ENCODE measurements at places on chromosomes 11 and 22.

DNA sequence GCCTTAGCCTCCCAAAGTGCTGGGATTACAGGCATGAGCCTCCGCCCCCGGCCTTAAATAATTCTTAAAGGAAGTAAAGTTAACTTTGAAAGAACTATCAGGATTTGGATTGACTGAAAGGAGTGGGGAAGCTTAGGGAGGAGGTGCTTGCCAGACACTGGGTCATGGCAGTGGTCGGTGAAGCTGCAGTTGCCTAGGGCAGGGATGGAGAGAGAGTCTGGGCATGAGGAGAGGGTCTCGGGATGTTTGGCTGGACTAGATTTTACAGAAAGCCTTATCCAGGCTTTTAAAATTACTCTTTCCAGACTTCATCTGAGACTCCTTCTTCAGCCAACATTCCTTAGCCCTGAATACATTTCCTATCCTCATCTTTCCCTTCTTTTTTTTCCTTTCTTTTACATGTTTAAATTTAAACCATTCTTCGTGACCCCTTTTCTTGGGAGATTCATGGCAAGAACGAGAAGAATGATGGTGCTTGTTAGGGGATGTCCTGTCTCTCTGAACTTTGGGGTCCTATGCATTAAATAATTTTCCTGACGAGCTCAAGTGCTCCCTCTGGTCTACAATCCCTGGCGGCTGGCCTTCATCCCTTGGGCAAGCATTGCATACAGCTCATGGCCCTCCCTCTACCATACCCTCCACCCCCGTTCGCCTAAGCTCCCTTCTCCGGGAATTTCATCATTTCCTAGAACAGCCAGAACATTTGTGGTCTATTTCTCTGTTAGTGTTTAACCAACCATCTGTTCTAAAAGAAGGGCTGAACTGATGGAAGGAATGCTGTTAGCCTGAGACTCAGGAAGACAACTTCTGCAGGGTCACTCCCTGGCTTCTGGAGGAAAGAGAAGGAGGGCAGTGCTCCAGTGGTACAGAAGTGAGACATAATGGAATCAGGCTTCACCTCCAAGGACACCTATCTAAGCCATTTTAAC lies at the start of gene NNMT:
TSS of gene NNMT (plus strand) at position 724 of the 929 bp plus-strand sequence. CDS start at position 882, 158 bp downstream.
- no peak for DNase-seq

- DNase-seq, result no peak
Measured at GRCh38 chr11:1988667-1989317, 8.8 kb downstream of the H19 start.

DNA sequence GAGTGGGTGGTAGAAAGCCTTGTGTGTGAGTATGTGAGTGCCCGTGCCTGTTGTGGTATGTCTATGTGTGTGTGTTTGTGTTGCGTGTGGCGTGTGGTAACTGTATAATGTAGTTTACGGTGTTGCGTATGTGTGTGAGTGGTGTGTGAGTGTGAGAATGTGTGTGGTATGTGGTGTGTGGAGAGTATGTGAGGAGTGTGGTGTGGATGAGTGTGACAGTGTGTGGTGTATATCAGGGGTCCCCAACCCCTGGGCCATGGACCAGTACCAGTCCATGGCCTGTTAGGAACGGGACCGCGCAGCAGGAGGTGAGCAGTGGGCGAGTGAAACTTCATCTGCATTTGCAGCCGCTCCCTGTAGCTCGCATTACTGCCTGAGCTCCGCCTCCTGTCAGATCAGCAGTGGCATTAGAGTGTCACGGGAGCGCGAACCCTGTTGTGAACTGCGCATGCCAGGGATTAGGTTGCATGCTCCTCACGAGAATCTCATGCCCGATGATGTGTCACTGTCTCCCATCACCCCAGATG lies 5.7 kb downstream of the UPK3A start:
- DNase-seq, result no peak

GRCh38 chr22:23176645-23177027 lies 3.7 kb upstream of the BCR start:
- no peak for DNase-seq

GRCh38 chr11:61333550-61334433 lies 764 bp downstream of the TKFC start:
- DNase-seq, result no peak

GRCh38 chr22:30327864-30328345 lies 1.2 kb upstream of the TBC1D10A start:
- DNase-seq, result no peak

DNA sequence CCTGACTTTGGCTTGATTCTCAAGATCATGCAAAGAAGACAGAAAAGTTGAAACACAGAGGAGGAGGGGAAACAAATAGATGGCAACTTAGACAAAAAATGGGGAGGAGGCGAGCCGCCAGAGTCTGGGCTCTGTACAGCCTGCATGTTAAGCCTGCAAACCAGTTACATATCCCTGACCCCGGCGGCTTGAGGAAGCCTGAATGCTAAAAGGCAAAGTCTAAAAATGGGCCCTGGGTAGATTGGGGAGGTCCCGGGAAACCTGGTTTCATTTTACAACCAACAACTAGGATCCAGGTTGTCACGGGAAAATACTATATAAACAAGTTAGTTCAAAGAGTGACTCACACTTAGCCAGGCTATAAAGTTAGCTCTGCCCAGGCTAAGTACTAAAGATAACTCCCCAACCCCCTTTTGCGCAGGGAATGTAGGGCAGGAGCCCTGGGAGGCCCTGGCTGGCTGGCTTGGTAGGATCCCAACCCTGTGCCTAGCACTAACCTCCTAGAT lies 18.8 kb upstream of the ZBTB16 start:
- DNase-seq, result no peak

- no peak for DNase-seq
Measured at GRCh38 chr11:118106789-118107335, 20.1 kb upstream of the SMIM35 start.

DNA sequence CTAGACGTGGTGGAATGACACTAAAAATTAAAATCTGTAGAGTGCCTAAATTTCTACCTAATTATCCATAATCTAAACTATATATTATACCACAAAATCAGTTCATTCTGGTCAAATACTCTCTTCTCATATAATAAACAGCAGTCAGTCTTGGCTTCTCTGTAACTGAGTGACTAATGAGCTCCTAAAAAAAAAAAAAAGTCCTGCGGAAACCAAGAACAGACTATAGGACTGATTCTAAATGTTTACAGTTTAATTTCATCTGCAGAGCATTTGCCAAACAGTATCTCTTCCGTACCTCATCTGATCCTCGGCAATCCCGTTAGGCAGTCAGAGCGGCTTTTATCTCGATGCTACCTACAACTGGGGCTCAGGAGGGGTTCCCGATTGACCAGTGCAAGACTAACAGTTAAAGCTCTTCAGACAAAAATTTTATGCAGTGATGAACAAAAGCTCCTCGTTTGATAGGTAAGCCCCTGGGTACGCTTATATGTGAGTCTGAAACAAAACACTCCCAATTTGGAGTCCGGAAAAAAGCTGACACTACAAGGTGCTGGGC lies 686 bp downstream of the KIF18A start:
- DNase-seq, result no peak

GRCh38 chr11:2132246-2132645 lies 6.9 kb downstream of the IGF2 start:
- no peak for DNase-seq

DNA sequence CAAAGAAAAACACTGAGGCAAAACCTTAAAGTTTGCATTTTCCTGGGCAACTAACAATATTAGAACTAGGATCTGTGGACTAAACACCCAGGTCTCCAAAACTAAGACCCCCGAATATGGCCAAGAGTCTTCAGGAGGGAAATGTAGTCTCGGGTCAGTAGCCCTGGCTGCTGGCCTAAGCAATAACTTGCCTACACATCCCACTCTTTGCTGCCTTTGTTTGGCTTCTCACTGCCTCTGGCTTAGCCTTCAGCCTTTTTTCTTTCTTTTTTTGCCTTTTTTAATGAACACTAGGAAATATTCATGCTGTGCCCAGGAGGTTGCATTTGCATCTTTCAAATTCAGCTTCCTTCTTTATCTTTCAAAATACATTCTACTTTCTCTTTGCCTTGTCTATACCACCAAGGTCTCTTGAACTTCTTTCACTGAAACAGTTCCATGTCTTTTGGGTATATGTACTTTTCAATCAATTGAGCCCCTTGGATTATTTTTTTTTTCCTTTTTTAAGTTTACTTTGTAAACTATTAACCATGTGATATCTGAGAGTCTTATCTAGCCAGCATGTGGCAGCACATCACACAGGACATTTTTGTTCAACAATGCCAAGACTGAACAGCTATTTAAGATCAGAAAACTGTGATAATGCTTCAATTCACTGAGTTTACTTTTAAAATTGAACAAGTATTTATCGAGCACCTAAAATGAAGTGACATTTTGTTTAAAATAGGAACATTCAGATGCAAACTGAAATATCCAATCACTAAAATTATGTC lies 165.0 kb upstream of the TRPC6 start:
- DNase-seq, result no peak

DNA sequence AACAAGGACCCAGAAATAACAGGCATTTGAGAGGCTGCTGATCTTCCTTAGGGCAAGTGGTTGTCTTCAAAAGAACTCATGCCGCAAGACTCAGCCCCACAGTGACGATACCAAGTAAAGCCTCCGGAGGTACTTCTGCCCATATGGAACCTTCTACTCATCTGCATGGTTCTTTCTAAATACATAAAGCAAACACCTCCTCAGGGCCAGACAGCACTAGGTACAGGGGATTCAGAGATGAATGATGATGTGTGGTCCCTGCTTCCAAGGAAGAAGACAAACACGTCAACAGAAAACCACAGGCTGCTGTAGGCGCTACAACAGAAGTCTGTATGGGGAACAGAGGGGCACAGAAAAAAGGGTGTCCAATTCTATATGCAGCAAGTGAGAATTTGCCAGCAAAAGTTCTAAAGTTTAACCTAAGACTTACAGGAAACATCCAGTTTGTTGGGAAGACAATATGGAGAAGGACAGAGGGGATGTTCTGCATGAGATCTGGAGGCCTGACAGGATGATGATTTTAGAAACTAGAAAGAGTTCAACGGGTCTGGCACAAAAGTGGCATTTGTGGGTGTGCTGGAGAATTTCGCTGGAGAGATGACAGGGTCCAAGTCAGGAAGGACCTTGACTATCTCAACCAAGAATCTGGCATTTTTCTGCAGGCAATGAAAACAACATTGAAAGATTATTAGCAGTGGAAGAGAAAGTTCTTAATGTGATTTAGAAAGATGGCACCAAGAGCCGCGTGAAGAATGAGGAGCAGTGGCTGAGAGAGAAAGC lies 23.7 kb downstream of the JAML start:
- DNase-seq, result no peak

DNA sequence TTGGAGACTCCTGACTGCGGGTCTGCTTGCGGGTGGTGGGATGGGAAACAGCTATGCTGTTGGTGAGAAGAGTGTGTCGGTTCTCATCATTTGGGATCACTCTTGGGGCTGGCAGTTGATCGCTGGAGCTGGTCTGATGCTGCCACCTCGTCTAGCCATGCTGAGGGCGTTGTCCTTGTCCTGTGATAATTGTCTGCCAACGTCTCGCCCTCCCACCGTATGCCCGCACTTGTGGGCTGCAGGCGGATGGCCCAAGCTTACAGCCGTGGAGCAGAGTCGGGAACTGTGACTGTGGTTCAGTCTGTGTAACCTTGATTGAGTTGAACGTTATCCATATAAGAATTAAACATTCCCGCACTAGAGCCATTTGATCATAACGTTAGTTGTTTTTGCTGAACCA lies 204.4 kb downstream of the TBC1D22A start:
- DNase-seq, result no peak

GRCh38 chr22:27299181-27300085 lies 502.1 kb downstream of the MN1 start:
- DNase-seq, result no peak

DNA sequence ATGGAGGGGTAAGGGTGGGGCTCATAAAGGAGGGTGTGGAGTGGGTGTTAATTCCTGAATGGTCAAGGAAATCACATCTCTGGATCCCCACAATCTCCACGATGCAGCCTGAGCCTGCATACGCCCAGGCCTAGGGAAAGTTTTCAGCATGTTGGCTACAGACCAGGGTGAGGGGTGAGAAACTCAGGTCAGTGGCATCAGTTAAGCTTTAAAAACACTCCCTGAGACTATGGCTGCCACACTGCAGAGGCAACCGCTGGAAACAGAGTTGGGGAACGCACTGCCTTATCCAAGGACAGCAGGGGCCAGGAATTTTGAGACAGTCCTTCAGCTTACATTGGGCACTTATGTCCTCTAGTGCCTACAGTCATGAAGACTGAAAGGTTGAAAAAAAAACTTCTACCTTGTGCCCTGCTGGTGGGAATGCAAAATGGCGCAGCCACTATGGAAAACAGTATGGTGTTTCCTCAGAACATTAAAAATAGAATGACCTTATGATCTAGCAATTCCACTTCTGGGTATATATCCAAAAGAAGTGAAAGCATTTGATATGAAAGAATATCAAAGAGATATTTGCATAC lies 19.7 kb downstream of the DKK3 start:
- DNase-seq, result no peak

DNA sequence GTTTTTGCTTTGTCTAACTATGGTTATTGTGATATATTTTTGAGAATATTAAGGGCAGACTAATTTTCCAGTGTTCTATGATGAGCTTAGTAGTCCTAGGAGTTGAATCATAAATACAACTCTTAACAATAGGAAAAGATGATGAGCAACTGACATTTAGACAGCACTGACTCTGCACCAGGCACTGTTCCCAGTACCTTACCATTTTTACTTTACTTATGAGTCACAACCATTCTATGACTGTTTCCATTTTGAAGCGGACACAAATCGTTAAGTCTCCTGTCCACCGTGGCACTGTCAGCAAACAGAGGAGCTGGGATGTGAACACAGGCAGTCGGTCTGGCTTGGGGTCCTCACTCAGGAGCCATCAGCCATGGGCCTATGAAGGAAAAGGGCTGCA lies 3.4 kb upstream of the SCGB2A2 start:
- DNase-seq, result no peak

GRCh38 chr11:47503227-47503626 lies 49.7 kb downstream of the CELF1 start:
- DNase-seq, result no peak

- no peak for DNase-seq
Measured at GRCh38 chr22:48368975-48369525, 1458.6 kb downstream of the BRD1 start.

- no peak for DNase-seq
Measured at GRCh38 chr11:103652013-103652412, 384.4 kb upstream of the DDI1 start.
